NCI-H1436 treated with DMSO at 0.1 percent for 48 hours (cell line): ENCODE measurements at places on chromosomes 12 and 14.

- no peak for DNase-seq
Observed at GRCh38 chr12:108461058-108461660, 53.9 kb upstream of the FICD start.

- DNase-seq = no peak
Observed at GRCh38 chr14:70773182-70773862, 36.0 kb downstream of the MAP3K9 start.

DNA sequence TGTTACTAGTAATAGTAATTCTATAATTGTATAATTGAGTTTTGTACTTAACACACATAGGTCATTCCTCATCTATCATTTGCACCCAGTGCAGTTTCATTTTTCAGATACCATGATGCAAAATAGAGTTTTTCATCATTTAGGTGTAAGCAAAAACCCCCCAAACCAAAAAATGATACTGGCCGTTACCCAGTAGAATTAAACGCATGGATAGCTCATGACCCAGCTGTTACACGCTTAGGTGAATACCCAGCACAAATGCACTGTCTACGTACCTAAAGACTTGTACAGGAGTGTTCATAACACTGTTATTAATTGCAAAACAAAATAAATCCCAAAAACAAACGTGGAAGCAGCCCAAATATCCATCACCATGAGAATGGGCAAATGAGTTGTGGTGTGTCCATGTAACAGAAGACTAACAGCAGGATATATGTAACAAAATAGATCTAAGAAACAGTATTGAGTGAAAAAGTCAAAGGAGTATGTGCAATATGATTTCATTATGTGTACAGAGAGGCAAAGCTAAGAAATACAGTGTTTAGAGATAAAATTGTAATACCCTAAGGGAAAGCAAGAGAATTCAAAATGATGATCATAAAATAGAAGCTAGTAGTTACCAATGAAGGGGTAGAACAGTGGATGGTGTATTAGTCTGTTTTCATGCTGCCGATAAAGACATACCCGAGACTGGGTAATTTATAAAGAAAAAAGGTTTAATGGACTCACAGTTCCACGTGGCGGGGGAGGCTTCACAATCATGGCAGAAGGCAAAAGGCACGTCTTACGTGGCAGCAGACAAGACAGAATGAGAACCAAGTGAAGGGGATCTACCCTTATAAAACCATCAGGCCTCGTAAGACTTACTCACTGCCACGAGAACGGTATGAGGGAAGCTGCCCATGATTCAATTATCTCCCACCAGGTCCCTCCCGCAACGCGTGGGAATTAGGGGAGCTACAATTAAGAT is 49.8 kb downstream of the EID3 start:
- DNase-seq = no peak

- DNase-seq = no peak
Observed at GRCh38 chr12:3810540-3810939, 57.6 kb upstream of the CRACR2A start.

DNA sequence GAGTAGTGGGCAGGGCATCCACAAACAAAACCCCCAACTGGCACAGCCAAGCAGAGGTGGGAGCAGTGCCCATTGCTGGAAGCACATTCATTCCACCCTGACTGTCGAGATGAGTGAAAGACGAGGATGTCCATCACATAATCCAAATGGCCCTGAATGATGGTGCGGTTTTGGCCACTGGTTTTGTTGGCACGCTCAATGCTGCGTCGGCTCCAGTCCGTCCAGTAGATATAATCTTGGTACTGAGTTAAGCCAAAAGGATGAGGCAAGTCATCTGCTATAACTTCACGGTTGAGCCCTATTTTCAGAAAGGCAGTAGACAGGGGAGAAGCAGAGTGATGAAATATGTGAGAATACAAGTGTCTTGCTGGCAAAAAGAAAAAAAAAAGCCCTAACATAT is 88.1 kb downstream of the BCL2L14 start:
- DNase-seq = no peak

DNA sequence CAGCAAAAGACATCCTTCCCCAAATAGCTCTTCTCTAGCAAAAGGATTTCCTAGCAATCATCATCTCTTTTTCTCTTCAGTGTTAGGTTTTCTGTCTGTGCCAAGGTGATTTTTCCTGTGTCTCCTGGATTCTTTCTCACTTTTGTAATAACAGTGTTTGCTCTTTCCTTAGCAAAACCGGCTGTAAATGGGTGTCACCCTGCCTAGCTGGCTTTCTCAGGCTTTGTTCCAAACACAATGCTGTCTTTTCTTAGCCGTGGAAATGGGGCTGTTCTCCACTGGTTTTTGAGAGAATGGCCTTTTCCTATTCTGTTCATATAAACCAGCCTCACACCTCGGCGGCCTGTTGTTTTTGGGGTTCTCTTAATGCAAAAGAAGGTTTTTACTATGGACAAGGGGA is 21.9 kb downstream of the JDP2 start:
- DNase-seq = no peak

DNA sequence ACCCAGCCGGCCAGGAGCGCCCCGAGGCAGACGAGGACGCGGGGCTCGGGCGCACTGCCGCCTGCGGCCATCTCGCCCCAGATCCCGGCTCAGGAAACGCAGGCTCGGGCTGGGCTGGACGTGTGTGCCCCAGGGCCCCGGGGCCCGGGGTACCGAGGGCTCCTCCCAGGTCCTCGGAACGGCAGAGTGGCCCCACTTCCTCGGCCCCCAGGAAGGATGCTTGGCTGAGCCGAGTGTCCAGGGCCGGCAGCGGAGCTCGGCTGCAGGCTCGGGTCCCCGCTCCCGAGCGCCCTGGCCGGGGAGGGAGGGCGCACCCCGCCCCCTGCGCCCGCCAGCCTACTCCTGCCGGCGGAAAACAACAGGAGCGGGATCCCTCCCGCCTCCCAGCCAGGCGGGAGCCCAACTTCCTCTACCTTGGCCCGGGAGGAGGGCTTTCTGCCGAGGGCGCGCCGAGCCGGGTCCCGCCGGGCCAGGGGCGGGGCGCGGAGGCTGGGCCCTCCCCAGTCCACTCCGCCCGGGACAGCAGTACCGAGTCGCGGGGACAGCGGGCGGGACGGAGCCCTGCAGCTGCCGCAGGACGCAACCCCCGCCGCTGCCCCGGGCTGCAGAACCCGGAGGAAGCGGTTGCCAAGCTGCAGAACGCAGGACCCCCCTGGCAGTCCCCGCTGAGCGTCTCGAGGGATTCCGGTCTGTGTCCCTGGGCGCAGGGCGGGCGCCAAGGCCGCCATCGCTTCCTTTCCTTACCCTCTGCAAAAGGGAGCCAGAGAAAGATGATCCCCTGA is at the start of gene VSIG10:
VSIG10 (minus strand) TSS at position 411 of the 782 bp plus-strand sequence; CDS start at position 71, 340 bp downstream.
- no peak for DNase-seq

DNA sequence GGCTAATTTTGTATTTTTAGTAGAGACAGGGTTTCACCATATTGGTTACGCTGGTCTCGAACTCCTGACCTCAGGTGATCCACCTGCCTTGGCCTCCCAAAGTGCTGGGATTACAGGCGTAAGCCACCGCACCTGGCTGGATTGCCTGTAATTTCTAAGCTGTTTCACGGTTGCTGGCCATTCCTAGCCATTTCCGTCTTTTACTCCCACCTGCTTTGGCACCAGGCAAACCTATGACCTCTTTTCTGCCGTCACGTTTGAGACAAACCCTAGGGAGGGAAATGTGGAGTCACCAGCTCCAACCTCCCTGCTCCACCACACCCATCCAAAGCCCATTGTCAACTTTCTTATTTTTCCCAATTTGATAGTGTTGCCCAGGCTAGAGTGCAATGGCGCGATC is 1.2 kb downstream of the GPR132 start:
- no peak for DNase-seq

DNA sequence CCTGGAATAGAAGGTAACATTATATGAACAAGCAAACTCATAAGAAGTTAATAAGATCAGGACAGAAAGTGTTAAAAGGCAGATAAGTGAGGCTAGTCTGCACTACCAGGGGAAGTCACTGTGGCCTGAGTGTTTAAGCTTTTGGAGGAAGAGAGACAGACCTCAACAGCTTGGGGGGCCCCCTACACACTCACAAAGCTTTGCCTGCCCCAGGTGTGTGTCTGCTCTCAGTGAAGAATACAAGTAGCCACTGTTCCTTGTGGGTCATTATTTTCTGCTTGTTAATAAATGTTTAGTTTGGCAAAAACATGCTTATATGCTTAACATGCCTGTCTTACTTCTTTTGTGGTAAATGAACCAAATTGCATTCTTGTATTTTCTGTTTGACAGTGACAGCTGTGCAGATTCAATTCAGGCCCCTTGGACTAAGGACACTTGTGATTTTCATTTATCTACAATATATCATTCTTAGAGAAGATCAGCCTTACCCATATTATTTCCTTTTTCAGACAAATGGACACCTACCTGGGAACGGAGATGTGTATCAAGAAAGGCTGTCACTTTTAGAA is 50.7 kb upstream of the C12orf71 start:
- DNase-seq = no peak

- no peak for DNase-seq
Observed at GRCh38 chr14:24513009-24513408, 4.9 kb upstream of the CMA1 start.

DNA sequence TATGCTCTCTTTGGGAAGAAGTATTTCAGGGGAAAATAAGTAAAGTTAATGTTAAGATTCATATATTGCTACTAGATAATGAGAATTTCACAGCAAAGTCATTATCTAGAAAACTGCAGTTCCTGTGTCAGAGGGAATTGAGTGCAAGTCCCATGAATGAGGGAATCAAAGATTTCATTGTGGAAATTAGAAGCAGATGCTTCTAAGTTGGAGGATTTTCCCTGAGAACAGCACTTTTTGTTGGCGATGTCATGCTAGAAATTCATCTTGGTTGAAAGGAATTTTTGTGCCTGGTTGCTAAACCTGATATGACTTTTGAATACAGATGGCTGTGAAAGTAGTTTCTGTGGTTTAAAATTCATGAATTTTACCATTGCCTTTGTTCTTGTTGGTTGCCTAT is 25.6 kb downstream of the FRMD6 start:
- DNase-seq = no peak
